Activated B cell treated with CpG ODN at 0.5 μM for 24 hours (primary cell): ENCODE measurements at places on chromosomes 1 and 21.

DNA sequence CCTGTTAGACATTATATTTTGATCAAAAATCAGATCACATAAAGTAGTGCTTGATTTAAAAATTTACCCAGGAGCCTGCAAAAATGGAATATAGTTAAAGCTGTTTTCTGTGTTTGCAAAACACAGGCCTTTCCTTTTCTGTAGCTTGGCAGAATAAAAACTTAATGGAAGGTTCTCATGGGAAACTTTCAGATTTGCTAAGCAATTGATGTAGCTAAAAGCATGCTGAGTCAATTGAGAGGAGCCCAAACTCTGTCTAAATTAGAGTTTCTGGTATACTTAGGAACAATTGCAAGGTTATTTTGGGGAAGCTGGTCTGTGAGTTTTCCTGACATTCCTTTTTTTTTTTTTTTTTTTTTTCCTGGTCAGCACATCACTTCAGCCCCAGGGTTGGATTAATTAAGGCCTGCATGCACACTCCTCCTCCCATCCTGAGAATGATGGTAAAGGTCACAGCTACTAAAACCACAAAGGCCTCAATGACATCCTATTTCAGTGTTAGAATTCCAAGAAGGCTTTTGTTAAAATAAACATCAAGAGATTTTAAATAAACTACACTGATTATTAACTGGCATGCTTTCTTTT lies 608.7 kb downstream of the PLPP3 start:
- no peak for DNase-seq

DNA sequence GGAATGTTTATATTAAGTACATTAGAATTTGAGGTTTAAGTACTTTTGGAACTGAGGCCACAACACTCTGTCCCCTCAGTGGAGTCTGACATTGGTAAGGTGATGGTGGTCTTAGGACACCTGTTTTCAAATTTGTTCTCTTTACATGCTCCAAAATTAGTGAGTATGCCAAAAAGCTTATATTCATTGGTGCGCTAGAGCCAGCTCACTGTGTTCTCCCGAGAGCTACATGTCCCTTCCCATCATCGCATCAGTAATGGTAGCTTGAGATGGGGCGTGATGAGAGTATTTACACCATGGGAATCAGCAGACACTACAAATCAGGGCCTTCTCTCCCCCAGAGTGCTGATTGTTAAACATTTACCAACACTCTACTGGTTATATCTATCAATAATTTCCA lies 19.5 kb downstream of the ETS2 start:
- no peak for DNase-seq

GRCh38 chr1:56866656-56867055 lies 12.1 kb downstream of the C8A start:
- no peak for DNase-seq

GRCh38 chr1:19398309-19398760 lies 86.2 kb downstream of the SLC66A1 start:
- no peak for DNase-seq
